ENCODE measurements at places on chromosomes 13 and 19. TPM values are rescaled to one million over a fixed set of nuclear protein-coding genes. Genes with fewer than 3 reads are reported as not detected.

Gene HTR2A
- total RNA-seq, result 0.20 TPM

Gene CHAMP1
- 20.7 TPM for total RNA-seq

Gene SMAD9
- 5.8 TPM for total RNA-seq

Gene TTYH1
- total RNA-seq, result 7.0 TPM

Gene GDF15
- total RNA-seq, result 123 TPM

Gene ZSWIM4
- 3.1 TPM for total RNA-seq

Gene HIF3A
- 56.8 TPM for total RNA-seq

Gene AMH
- 3.9 TPM for total RNA-seq

Gene TMEM255B
- total RNA-seq, result 0.10 TPM

Gene UPF1
- total RNA-seq, result 47.2 TPM

Gene ZNF284
- total RNA-seq, result 2.9 TPM

Gene CEACAM8
- total RNA-seq, result 0.08 TPM

Gene ZNF44
- total RNA-seq, result 10.9 TPM

Gene PSG6
- total RNA-seq, result not detected

Gene TRIP10
- 48.8 TPM for total RNA-seq

Gene IZUMO1
- 0.57 TPM for total RNA-seq

Gene DZIP1
- total RNA-seq, result 17.2 TPM

Gene LRG1
- 5.4 TPM for total RNA-seq

Gene TEAD2
- total RNA-seq, result 42.2 TPM

Gene FCER2
- total RNA-seq, result not detected

Gene UBL3
- 57.2 TPM for total RNA-seq

Gene SYNE4
- total RNA-seq, result 8.9 TPM

Gene PCDH17
- total RNA-seq, result 10.3 TPM

Gene OR7D2
- total RNA-seq, result 0.80 TPM

Gene OR10H1
- not detected for total RNA-seq

Gene KIR3DL2
- not detected for total RNA-seq

Gene PSPN
- total RNA-seq, result 2.4 TPM

Gene FFAR1
- total RNA-seq, result not detected

Gene ANKRD24
- total RNA-seq, result 3.4 TPM
